ENCODE measurements at places on chromosomes 11 and 22.

- DNase-seq = no peak
Measured at GRCh38 chr11:45647329-45647728, 18.1 kb downstream of the CHST1 start.

DNA sequence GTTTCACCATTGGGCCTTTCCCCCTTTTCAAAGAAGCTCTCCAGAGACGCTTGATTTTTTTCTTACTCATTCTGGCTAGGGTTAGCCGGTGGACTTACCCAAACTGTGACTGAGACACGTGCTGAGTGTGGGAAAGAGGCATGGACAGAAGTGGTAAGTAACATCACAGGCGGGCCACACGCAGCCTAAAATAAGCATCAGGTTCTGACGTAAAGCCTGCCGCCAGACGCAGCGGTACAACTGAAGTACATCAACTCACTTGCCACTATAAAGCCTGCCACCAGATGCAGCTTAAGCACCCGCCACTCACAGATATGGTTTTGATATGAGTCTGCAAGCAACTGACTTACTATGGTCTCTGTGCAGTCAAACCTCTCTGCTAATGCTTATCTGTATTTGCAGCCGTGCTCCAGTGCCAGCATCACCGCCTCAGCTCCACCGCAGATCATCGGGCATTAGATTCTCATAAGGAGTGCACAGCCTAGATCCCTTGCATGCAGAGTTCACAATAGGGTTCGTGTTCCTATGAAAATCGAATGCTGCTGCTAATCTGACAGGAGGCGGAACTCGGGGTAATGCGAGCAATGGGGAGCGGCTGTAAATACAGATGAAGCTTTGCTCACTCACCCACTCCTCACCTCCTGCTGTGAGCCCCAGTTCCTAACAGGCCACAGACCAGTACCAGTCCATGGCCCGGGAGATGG lies 58.8 kb downstream of the PHF21B start:
- no peak for DNase-seq

- no peak for DNase-seq
Measured at GRCh38 chr11:77198440-77198849, 70.4 kb downstream of the MYO7A start.

DNA sequence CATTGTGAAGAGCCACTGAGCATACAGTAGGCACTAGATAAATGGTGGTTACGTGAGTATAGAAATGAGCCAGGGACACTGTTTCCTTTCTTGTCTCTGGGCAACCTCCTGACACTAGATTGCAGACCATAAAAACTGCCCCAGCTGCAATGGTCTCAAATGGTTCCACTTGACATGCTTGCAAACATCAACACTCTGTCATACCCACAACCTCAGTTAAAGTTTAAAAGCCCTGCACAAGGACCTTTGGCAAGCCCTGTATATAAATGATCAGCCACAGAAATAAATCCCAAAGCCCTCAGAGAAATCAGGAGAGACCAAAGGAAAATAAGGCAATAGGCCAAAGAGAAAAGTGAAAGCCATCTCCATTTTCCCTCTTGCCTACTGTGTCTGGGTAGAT lies 20.7 kb downstream of the PLEKHA7 start:
- DNase-seq = no peak

DNA sequence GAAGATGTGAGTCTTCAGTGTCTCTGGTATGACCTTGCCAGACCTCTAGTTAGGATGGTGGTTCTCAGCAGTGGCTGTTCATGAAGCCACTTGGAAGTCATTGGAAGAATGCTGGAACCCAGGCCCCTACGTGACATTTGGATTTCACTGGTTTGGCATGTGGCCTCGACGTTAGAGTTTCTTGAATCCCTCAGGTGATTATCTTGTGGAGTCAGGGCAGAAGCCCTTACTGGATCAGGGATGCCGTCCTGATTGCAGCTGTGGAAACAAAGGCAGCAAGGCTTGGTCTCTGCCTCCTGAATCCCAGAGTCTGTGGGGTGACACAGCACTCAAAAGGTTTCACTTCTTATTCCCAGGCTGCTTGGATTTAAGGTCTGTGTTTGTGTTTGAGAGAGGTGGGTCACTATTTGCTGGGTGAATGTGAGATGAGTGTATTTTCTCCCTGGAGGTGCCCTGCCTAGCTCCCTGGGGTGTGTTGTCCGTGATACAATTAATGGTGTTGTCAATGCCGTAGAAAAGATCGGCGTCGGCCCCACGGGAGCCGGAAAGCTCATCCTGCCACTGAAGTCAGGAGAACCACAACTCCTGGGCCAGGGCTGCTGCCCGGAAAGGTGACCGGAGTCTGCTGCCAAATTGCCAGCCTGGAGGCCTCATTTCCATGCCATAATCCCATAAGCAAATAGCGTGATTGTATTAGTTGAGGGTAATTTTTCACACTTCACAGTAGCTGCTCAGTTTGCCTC lies 939.0 kb downstream of the BRD1 start:
- no peak for DNase-seq

GRCh38 chr11:99631618-99632017 lies 610.9 kb downstream of the CNTN5 start:
- DNase-seq = no peak

- DNase-seq = no peak
Measured at GRCh38 chr22:43783777-43784176, 28.3 kb downstream of the EFCAB6 start.

- peak; percentile 87 for DNase-seq
Measured at GRCh38 chr11:76782531-76783293, 444 bp upstream of the TSKU start.

DNA sequence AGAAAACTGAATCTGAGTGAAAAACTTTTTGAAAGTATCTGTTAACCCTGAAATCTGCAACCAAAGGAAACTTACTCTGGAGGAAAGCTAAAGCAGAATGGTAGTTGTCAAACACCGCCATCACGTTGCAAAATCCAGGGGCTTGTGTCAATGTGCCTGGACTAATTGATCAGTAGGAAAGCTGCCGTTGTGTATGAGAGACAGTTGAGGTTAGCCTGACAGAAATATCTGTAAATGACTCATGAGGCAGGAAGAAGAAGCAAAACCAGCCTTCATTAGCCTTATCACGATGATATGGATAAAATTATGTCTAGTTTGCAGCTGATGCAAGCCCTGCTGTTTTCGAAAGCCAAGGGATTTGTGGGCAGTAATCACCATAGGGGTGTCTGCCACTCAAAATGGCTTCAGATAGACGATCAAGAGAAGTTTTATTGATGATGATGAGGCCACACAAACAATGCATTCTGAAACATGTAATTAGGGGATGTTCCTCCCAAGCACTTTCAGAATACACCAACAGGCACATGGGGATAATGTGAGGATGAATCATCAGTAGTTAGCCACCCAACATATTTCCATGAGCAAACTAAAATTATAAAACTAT lies 8.9 kb downstream of the SCGB1A1 start:
- DNase-seq = peak; percentile 46

GRCh38 chr11:970319-970871 lies 44.7 kb downstream of the AP2A2 start:
- DNase-seq = no peak

- peak; percentile 69 for DNase-seq
Measured at GRCh38 chr11:59141673-59142460, 789 bp upstream of the FAM111A start.

- DNase-seq = peak; percentile 88
Measured at GRCh38 chr11:64864473-64865285, 13.7 kb downstream of the EHD1 start.

- DNase-seq = no peak
Measured at GRCh38 chr11:5815534-5815933, 6.8 kb downstream of the OR52N2 start.

- DNase-seq = no peak
Measured at GRCh38 chr11:114284021-114284420, 12.2 kb upstream of the NNMT start.

DNA sequence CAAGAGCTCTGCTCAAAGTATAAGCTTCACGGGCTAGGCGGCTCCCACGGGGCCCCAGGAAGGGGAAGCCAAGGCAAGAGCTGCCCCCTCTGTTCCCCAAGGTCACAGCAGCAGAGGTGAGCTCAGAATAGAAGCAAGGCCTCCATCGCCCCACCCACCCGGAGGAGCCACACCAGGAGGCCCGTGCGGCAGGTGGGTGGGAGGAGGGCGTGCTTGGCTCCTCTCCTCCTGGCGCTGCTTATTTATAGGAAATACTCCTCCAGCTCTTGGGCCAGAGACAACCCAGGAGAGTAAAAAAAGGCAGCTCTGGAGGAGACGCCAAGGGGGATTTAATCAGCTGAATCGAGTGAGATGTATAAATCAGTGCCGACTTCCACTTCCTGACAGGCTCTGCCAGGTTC lies 87.8 kb downstream of the FEZ1 start:
- no peak for DNase-seq

DNA sequence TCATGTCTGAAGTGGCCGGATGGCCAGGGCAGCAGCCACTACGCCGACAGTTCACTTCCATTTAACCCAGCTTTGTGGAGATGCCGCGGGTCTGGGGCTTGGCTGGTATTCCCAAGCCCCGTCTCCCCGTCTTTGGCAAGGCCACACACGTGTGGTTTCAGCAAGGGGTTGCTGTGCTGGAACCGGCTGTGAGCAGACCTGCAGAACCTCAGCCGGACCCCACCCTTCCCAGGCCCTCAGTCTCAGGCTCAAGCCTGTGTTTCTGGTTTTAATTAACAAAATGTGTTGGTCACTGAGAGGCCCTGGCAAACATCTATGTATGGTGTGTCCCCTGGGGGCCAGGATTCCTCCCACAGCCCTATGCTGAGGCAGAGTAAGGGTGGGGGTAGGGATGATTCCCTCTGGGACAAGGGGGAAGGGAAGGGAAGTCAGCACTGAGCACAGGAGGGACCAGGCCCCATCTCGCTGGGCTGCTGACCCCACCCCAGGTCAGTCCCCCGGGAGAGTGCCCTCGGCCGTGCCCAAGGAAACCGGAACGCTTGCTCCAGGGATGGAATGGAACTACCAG lies 9.3 kb downstream of the OSBPL5 start:
- peak; percentile 26 for DNase-seq

DNA sequence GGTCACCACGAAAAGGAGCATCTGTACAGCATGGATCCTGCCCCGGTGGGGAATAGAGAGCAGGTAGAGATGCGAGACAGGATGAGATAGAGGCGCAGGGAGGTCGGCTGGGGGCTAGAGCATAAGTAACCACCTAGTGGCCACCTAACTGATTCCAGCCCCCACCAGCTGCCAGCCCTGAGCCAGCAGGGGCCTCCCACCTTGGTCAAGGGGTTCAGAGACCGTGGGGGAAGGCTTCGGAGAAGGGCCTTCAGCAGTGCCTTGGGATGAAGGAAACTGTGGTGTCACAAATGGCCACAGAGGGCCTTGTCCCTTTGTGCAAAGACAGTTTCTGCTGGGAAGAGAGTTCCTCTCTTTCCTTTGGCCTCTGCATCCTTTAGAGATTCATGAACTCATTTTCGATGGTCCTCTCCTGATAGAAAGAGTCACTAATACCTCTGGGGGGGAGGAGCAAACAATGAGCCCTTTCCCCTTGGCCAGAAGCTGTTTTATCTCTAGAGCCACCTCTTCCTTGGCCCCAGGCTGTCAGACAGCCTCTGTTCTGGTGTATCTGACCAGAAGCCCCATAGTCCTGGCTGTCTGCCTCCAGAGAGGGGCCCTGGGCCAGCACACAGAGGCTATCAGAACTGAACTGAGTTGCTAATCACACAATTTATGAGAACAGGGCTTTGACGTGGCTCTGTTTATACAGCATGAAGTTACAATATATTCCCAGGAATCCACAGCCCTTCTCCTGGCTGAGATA lies 146.0 kb downstream of the PARVA start:
- no peak for DNase-seq

DNA sequence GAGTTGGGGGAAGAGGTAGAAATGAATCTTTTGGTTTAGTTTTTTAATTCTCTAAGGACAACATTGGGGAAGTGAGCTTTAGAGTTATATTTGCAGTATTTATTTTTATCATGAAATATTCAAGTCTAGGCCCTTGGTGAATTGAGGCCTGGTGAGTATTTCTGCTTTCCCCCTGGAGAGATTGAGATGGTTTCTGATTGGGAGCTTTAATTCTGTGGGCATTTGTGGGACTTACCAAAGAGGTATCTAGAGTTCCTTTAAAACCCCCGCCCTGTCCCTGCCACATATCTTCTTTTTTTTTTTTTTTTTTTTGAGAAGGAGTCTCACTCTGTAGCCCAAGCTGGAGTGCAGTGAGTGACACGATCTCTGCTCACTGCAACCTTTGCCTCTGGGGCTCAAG lies 9.6 kb downstream of the ACO2 start:
- DNase-seq = no peak

GRCh38 chr11:126879516-126879915 lies 121.1 kb downstream of the KIRREL3 start:
- DNase-seq = no peak

DNA sequence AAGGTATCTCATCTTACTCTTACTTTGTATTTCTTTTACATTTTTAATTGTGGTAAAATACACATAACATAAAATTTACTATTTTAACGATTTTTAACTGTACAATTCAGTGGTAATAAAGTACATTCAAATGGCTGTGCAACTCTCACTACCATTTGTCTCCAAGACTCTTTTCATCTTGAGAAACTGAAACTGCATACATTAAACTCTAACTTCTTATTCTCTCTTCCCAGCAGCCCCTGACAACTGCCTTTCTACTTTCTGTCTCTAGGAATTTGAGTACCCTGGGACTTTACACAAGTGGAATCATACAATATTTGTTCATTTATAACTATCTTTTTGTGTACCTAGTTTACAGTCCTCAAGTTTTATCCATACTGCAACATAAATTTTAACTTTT lies 725.8 kb upstream of the KIRREL3 start:
- no peak for DNase-seq

GRCh38 chr22:35547987-35548721 lies 7.5 kb downstream of the RASD2 start:
- DNase-seq = no peak

DNA sequence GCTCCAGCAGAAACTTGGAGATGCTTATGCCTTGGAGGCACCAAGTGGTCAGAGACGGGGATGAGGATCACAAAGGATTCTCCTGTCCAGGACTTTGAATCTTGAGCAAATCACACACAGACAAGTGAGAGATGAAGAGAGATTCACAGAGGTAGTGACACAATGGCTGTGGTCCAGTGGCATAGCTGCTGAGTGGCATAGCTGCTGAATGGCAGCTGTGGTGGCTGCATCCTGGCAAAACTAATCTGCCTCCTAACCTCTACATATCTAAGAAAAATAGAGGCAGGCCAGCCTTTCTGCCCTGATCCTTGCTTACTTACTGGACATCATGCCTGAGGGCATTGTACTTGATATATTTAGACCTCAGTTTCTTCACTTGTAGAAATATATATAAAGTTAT lies 102.6 kb downstream of the CD44 start:
- DNase-seq = no peak

GRCh38 chr11:116697639-116698038 lies 75.1 kb downstream of the BUD13 start:
- no peak for DNase-seq

GRCh38 chr11:28343304-28344233 lies 235.4 kb downstream of the METTL15 start:
- peak; percentile 72 for DNase-seq

- no peak for DNase-seq
Measured at GRCh38 chr11:134267461-134267860, 8.7 kb upstream of the GLB1L3 start.
